ENCODE measurements at places on chromosomes 4 and X.

DNA sequence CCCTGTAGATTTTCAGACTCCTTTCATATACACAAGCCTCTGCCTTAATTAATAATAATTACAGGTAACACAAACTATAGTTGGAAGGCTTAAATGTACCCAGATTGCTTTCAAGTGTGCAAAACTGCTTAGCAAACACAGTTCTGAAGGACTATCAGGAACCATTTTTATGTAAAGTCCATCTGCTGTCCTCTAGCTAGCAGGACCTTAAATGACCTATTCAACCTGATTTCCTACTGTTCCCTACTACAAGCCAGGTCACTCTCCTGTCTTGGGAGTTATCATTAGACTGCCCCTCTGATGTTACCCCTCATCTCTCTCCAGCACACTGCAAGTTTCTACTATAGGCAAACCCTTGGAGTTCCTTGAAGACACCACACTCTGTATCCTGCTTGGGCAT lies 157.3 kb downstream of the GBA3 start:
- no peak for DNase-seq

- no peak for DNase-seq
These were observed 336.9 kb upstream of the FAT1 start for GRCh38 chr4:187060551-187060950.

GRCh38 chrX:129403974-129404669 lies 119.2 kb downstream of the SMARCA1 start:
- DNase-seq = no peak

DNA sequence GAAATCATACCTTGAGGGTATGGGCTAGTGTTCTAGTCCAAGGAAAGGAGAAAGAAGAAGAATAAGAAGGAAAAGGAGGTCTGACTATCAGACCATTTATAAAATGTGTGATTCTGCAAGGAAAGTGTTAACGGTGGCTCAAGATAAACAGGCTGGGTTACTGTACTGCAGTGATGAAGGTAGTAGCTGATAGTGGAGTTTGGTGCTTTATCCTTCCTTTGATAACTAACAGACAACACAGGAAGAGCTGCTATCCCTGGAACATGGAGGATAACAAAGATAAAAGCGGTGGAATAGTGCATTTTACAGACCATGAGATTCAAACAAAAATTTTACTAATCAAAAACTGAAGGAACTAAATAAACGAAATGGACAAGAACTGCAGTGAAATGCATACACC lies 2.6 kb downstream of the UNC5C start:
- no peak for DNase-seq

GRCh38 chr4:105135785-105136184 lies 10.9 kb upstream of the TET2 start:
- no peak for DNase-seq

- no peak for DNase-seq
These were observed 664.0 kb upstream of the PCDH7 start for GRCh38 chr4:30056016-30056766.

- DNase-seq = no peak
These were observed 1.4 kb downstream of the CNKSR2 start for GRCh38 chrX:21375708-21376009.

DNA sequence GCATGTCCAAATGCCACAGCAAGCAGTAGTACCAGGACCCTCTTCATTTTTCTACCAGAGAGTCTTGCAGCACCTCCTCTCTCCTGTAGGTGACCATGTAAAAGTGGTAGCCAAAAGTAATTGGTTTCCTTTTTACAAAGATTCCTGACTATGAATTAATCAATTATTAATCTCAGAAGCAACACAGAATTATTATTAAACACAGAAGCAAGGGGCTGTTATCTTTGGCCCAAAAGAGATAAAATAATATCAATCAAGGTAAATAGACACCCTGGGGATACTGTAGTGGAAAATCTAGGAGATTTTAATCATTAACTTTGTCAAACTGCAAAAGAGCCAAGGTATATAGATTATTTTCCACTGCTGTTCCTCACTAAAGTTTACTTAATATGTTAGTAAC lies at the start of gene GC:
GC (minus strand) TSS at position 108 of the 400 bp plus-strand sequence; CDS start at position 47, 61 bp downstream.
- no peak for DNase-seq

DNA sequence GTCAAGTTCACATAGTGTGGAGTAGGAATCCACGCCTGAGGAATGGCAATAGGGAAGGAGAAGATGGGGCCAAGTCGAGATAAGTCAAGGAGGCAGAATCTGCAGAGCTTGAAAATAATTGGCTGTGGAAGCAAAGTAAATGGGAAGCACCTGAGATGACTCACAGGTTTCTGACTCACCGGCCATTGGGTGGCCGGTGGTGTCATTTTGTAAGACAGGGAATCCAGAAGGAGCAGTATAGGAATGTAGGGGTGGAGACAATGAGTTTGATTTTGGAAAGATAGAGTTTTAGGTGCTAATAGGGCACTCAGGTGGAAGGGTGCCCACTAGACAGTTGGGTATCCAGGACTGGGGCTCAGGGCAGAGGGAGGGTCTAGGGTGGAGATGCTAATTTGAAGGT lies 201.0 kb upstream of the MAMLD1 start:
- DNase-seq = no peak

- DNase-seq = no peak
These were observed 78.3 kb upstream of the C1QTNF7 start for GRCh38 chr4:15349531-15349935.

DNA sequence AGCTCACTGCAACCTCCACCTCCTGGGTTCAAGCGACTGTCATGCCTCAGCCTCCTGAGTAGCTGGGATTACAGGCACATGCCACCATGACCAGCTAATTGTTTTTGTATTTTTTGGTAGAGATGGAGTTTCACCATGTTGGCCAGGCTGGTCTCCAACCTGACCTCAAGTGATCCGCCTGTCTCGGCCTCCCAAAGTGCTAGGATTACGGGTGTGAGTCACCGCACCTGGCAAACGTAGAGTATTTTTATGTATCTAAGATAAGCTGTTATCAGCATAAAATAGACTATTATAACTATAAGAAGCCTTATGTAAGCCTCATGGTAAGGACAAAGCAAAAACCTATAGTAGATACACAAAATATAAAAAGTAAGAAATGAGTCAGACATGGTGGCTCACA lies 304.1 kb downstream of the CHIC1 start:
- DNase-seq = no peak

- no peak for DNase-seq
These were observed 15.7 kb upstream of the TMEM150C start for GRCh38 chr4:82577451-82577850.

DNA sequence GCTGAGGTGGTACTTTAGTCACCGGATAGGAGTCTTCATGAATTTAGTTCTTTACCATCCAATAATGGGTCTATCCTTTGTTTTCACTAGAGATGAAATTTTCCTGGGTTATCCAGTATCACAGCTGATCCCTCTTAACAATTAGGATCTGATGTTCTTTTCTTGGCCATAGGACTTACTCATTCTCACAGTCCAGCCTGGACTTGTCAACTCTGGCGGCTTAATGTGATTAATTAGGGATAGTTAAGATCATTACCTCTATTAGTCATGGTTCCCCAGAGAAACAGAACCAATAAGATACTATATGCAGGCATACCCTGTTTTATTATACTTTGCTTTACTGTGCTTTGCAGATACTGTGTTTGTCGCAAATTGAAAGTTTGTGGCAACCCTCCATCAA lies 272.7 kb upstream of the FAT4 start:
- no peak for DNase-seq

- no peak for DNase-seq
These were observed 40.8 kb downstream of the HTRA3 start for GRCh38 chr4:8310306-8310705.

DNA sequence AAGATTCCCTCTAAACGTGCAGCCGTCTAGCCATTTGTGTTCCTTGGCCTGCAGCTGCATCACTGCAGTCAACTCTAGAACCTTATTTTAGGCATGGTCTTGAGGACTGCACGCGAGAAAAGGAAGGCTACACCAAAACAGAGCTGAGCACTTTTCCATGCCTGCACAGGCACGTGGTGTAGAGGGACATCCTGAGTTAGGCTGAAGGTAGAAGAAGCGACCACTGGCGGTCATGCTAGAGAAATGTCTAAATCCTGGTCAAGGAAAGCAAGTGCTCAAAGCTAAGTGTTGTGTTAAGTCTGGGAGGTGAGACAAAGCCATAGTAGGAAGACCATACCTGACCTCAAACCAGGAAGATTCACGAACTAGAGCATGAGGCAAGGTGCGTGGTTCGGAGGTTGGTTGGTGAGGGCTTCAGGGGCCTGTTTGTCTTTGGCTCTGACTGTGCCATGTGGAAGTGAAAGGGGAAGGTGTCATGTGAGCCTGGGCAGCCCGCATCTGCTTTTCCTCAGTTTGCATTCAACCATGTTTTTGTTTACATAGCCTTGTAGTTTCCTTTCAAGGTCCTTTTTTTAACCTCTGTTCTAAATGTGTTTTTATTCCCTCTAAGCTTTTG lies 203.8 kb downstream of the AASDH start:
- no peak for DNase-seq

- no peak for DNase-seq
These were observed 77.2 kb downstream of the DMD start for GRCh38 chrX:33134164-33134563.

- DNase-seq = no peak
These were observed 69.0 kb upstream of the ATOH1 start for GRCh38 chr4:93759506-93759905.
